Activated CD4-positive, alpha-beta T cell treated with anti-CD3 and anti-CD28 coated beads, Interleukin-2, Interleukin-6, amounts not matched to agents 100 ng/mL and 50 ng/mL, durations not matched to agents 16 hours and 8 hours (primary cell): ENCODE measurements at places on chromosomes 4 and X.

DNA sequence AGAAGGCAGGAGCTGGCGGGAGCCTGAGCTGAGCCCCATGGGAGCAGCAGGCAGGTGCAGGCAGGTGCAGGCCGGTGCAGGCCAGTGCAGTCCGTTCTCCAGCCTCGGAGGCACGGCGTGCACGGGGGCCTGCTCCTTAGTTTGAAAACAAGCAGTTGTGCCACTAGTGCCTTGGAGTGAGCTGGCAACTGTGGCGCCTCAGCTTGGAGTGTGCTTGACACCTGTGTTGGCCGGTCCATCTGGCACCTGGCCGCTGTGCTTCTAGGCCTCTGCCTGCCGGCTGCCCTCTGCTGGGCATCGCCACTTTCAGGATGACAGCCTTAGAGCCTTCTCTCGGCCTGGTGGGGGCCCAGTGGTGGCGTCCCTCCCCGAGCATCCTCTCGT lies 47.9 kb downstream of the RGS12 start:
- DNase-seq = no peak

GRCh38 chr4:122100508-122100907 lies 51.6 kb upstream of the BLTP1 start:
- no peak for DNase-seq

DNA sequence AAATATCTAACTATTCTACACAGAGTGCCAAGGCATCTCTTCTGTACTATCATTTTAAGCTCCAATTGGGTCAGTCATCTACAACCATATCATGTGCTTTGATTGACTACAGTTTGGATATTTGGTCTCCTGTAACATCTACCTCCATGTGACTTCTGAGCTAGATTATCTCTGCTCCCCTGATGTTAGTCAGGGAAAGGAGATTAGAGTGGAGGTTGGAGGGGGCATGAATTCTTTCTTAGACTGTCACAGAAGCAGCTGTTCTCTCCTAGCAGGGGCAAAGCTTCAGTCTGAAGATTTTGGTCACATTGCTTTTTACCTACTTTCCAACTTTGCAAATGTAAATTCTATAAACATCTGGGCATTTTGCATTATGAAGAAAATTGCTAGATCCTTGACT lies 62.6 kb upstream of the C4orf54 start:
- no peak for DNase-seq

- DNase-seq = no peak
These were observed 176.2 kb upstream of the GPRIN3 start for GRCh38 chr4:89483833-89484232.

- no peak for DNase-seq
These were observed 64.2 kb upstream of the BEND4 start for GRCh38 chr4:42216664-42217063.

GRCh38 chr4:8310306-8310705 lies 40.8 kb downstream of the HTRA3 start:
- DNase-seq = no peak

DNA sequence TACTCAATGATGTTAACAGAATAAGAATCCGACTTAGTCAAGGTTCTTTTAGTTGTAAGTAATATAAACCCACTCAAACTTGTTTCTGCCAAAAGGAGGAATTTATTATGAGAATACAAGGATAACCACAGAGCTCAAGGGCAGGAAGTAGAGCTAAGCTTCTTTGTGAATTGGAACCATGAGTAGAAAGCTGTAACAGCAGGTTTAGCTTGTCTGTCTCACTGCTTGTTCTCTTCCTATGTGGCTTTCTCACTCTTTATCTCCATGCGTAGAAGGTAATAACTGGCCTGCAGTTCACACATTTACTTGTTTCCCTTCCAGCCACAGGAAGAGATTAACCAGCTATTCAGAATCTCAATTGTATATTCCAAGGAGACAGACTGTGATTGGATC lies 378.3 kb downstream of the PPP1R2C start:
- DNase-seq = no peak

DNA sequence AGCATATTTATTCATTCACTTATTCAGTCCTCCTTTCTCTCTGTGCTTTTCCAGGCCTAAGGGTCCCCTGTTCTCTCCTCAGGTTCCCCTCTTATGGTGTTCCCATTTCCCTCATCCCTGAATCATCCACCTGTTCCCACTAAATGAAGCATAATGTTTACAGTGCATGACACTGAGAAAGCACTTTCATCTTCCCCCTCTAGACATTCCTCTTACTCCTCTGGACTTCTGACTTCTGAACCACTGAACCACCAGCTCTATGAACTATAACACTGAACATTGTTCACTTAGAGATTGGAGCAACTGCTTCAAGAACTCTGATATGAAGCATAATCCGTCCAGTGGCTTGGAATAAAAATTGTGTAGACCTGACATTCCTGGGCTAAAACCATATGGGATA lies 59.5 kb downstream of the CD38 start:
- no peak for DNase-seq

GRCh38 chr4:10184041-10184440 lies 67.4 kb upstream of the WDR1 start:
- DNase-seq = no peak

GRCh38 chr4:115770046-115770543 lies 656.7 kb upstream of the NDST4 start:
- DNase-seq = no peak

DNA sequence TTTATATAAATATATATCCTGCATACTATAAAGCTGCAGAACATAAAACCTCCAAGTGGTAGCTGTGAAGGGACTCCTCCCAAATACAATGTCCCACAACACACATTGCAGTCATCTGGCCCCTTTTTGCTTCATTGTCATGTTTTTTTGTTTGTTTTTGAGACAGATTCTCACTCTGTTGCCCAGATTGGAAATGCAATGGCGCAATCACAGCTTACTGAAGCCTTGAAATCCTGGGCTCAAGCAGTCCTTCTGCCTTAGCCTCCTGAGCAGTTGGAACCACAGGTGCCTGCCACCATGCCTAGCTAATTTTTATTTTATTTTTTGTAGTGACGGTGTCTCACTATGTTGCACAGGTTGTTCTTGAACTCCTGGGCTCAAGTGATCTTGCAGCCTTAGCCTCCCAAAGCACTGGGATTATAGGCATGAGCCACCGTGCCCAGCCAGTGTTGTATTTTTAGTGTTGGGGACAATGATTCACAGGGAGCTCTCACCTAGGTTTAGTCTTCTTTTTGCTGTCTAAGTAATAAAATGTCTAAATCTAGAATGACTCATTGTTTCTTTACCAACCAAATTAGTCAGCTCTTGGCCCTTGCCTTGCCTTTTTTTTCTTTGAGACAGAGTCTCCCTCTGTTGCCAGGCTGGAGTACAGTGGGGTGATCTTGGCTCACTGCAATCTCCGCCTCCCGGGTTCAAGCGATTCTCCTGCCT lies 24.0 kb upstream of the XIAP start:
- peak; percentile 69 for DNase-seq

DNA sequence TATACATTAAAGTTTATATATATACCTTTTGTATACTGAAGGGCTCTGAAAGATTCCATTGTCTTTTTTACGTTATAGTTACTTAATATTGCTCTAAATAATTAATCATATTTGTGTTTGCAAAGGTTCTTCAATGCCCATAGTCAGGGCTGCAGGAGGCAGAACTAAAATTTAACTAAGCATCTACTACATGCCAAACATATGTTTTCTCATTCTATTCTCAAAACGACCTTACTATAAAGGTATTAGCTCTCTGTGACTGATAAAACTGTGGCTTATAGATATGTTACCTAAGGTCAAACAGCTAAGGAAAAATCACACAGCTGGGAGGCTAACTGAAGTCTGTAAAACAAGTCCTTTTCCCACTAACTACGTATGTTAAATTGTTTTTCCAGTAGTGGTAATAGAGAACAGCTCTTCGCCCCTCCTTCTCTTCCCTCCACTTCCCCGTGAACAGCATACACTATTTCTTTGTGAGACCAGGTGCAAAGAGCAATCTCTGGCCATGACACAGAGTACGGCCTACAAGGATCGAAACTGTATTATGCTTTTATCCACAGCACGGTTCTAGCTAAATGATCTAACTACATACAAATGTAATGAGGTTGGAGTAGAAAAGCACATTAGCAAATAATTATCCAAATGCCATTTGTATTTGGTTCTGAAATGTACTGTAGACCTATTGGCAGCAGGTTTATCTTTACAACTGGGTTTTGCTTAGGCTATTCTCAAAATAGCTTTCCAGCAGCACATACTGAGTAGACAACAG lies 1.7 kb downstream of the CNOT6L start:
- peak; percentile 39 for DNase-seq

DNA sequence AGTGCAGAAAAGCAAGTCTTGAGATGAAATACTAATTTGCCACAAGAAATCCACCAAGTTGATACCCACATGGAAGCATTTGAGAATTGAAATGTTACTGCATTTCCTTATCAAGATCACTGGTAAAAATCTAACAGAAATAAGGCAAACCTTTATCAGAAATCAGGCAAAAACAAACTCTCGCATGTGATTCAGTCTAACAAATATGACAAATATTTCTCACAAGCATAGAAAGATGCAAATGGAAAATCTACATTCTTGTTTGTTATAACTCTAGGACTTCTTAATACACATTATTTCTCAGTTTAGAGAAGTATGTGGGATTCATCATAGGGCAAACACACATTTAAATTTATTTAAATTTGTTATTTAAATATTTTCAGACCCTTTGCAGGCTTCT lies 52.9 kb downstream of the TXK start:
- DNase-seq = no peak

DNA sequence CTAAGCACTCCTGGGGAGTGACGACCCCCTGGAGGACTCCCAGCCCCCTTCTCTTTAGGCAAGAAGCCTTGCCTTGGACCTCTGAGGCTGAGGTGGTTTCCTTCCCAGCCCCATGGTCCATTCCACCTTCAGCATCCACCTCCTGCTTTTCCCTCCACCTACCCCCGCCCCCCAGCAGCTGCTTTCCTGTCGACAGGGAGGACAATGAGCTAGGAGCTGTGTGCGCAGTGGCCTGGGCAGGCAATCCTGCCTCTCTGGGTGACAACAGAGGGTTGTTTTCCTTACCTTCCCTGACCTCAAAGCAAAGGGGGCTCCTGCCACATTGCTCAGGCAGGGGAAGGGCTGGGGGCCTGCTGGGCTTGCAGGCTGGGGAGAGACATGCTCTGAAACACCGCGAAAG lies 123.5 kb downstream of the BCOR start:
- DNase-seq = no peak

GRCh38 chr4:25969374-25970155 lies 55.5 kb downstream of the SMIM20 start:
- no peak for DNase-seq

DNA sequence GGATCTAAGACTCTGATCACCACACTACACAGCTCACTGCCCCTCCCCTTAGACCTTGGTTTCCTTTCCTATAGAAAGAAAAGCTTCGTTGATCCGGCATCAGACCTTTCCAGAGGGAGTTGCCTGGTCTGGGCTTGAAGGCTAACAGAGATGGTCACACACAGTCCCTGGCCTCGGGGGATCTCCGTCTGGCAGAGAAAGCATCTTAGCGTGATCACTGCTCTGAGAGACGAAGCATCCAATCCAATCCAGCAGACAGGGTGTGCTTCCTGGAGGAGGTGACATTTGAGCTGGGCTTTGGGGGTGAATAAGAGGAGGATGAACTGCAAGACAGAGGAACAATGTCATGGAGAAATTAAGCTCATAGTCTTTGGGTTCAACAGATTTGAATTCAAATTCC lies 49.5 kb downstream of the HTRA3 start:
- DNase-seq = no peak

DNA sequence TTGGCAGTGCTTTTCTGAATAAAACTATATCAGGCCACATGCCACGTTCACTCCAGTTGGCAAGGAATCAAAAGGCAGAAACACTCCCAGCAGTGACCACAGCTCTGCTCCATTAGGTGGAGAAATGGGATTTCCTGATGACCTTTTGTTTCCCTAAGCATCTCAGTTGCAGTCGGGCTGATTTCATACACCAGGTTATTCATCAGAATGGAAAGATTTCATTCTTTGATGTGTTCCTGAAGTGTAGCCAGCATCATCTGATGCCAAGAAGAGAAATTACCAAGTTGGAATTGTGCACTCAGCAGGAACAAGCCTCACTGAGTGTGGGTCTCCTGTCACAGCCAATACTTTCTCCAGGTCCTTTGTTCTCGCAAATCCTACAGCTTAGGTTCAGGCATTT lies 193.7 kb downstream of the SPATA18 start:
- DNase-seq = no peak

- no peak for DNase-seq
These were observed 236.4 kb upstream of the MID1 start for GRCh38 chrX:10856797-10857196.

GRCh38 chr4:78660559-78660958 lies 109.0 kb downstream of the ANXA3 start:
- no peak for DNase-seq

DNA sequence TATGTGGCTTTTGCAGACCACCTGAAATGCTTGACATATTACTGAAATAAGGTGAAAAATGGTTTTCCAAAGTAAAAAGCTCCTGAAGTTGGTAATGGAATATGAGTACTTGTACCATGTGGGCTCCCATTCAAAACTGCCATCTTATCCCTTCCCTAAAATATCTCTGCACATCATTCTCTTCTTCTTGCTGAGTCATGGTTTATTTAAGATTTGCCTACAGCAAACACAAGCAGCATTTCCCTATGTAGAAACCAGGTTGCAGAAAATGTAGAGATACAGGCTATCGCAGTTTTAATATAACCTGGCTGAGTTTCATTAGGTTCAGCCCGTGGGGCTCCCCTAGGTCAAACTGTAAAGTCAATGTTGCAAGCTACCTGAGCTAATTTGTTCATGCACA lies 270.1 kb downstream of the NLGN4X start:
- no peak for DNase-seq

DNA sequence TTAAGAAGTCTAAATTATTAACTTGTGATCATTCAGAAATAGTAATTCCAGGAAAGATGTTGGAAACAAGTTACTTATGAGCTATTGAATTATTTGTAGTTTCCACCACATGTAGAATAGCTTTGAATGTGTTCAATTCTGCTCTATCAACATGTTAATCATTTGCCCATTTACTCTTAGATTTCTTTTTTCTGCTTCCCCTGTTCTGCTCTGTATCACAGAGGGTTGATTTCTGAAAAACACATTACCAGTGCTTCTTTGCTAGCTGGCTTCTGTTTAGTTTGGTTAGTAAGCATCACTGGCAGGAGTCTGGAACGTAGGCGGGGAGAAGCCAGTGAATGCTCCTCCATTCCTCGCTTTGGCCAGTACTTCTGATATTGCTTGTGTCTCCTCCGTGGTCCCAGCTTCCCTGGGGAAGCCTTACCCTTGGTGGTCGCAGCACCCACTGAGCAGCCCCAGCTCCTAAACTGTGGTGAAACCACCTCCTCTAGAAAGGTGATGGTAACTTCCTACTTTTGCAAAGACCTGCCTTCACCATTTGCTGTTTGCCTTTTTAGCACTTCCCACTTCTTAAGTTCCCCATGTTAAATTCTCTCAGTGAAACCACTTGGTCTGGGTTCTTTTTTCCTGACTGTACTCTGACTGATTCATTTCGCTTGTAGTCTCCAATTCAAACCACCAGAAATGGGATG lies 40.3 kb upstream of the GALNT7 start:
- no peak for DNase-seq

DNA sequence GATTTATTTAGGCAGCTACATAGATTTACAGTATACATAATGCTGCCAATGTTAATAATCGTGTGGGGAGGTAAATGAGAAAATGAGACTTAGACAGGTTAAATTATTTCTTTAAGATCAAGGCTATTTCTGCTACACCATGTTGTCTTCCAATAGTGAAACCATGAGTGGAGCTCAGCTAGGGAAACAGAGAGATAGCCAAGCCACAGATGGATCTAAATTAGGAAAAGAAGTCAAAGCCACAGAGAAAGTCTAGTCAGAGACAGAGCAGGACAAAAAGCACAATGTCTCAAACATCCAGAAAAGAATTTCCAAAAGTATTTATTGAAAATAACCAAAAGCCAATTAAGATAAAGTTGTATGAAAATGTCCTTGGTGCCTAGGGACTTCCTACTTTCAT lies 867.2 kb upstream of the GRID2 start:
- DNase-seq = no peak
